ENCODE measurements at places on chromosomes 2 and 18. TPM values are rescaled to one million over a fixed set of nuclear protein-coding genes. Genes with fewer than 3 reads are reported as not detected.

- DNase-seq: no peak
Observed at GRCh38 chr2:118973542-118973951, 31.6 kb downstream of the MARCO start.

DNA sequence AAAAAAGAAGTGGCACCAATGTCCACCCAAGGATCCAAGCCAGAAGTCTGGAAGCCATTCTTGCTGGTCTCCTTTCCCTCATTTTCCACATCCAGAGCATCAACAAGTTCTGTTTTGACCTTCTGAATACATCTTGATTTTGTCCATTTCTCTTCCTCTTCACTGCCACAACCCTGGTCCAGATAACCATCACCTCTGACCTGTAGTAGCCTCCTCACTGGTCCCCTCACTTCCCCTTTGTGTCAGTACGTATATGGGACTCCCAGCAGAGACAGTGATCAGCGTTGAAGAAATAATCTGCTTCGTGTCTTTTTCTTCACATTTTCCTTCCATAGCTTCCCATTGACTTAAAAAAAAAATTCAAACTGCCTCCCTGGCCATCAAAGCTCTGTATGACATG lies 109.3 kb upstream of the SP5 start:
- no peak for DNase-seq

The CD207 gene
- not detected for total RNA-seq

The BOLL gene
- total RNA-seq: not detected

- DNase-seq: peak; percentile 10
Observed at GRCh38 chr2:29238497-29238896, 123.3 kb downstream of the CLIP4 start.

Measured in activated naive CD4-positive, alpha-beta T cell treated with anti-CD3 and anti-CD28 coated beads, Interleukin-2, amount 50 U/mL, for 72 hours (primary cell).